ENCODE measurements at places on chromosomes 16 and 17.

- DNase-seq: peak; percentile 37
Observed at GRCh38 chr17:64661976-64662773, at the start of gene SMURF2. Gene SMURF2, minus strand, starts transcription at chr17:64662307. Its CDS starts 427 bp downstream, at chr17:64661880.

GRCh38 chr17:9897372-9897968, 7.6 kb downstream of the RCVRN start:
- no peak for DNase-seq

GRCh38 chr17:67279115-67279514, 34.1 kb upstream of the HELZ start:
- no peak for DNase-seq

DNA sequence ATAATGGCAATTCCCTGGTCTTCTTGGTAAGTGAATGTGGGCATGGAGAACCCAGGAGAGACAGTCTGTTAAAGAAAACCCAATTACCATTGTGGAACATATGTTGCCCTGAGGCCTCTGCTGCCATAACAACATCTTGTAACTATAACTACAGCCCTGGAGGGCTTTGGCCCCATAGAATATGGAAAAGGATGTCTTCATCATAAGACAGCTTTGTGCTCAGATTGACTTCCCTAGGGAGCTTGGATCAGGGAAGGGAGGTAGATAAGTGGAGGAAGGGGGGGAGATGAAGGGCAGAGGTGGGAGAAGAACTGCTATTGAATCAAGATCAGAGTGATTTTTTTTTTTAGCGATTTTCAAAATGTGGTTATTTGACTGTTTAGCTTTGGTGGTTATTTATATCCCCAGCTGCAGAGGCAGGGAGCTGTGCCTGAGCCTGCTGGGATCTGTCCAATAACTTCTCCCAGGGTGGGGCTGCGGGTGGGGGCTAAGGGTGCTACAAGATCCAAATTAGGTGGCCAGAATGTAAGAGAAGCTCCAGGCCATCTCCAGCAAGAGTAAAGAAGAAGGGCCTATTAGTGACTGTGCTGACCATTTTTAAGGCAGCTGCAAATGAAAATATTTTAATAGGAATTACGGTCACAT, 5.3 kb upstream of the KAT7 start:
- no peak for DNase-seq

DNA sequence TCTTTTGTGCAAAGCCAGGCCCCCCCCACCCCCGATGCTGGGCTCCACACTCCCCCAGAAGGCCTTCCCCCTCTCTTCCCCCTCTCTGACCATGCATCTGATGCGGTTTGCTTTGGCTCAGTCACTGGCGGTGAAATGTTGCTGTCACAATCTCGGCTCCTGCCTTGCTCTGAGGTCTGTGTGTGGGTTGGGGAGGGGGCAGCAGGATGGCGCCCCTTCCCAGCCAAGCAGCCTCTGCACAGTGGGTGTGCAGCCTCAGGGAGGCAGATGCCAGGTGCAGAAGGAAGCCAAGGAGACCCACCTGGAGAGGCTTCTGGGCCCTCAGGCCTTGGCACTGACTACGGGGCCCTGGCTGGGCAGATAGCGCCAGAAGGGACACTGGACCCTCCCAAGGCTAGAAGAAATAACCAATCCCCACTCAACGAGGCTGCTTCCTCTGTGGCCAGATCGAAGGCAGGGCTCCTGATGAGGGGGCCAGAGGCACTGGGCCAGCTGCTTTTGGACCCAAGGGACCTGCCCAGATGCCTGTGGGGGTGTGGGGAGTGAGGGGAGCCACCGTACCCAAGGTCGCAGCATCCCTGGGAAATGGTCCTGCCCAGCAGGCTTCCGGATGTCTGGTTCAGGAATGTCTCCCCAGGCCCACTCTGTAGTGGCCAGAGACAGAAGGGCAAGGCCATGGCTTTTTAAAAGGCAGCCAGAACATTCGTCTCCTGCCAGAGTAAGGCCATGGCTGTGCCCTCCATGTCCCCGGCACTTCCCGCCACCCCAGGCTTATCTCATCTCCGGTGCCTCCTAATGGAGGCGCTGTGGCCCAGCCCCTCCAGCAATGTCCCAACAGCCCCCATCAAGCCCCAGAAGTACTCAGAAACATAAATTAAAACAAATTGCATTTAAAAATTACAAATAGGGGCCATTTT, 43.4 kb upstream of the SLC38A10 start:
- no peak for DNase-seq

DNA sequence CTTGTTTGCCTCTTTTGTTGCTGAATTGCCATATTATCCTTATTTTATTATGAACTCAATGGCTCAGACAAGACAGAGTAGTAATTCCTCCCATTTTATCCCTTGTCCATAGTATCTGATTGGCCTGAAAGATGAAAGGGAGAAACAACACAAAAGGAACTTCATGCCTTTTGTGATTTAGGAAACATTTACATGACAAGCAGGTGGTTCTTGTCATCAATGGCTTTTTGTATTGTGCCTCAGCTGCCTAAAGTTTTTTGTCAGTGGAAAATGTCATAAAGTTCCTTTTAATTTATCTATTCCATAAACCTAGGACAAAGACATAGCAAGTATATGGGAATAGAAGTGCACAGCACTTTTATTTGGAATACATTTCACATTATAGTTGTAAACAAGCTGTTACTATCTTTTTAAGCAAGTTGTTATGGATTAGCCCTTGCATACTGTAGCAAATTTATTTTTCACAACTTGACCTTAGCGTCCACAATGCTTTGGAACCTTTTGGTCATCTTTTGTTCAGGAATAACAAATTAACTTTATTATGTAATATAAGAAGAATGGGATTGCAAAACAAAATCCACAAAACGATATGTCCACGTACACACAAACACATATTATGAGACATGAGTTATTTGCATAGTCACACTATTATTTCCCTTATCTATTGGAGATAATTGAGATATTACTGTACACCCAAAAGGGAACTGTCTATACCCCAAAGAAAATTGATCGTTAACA, 12.4 kb upstream of the MPHOSPH6 start:
- DNase-seq: no peak
